Motor neuron (in vitro differentiated cells): ENCODE measurements at places on chromosomes 4 and X. TPM values are rescaled to one million over a fixed set of nuclear protein-coding genes. Genes with fewer than 3 reads are reported as not detected.

CCKAR gene
- 0.13 and 0.41 TPM in 2 replicates for total RNA-seq

GRIA3 gene
- 6.8 and 10.0 TPM in 2 replicates for total RNA-seq

COL4A5 gene
- 5.7 and 8.2 TPM in 2 replicates for total RNA-seq

ADAMTS3 gene
- 89.8 and 90.7 TPM in 2 replicates for total RNA-seq

RIPPLY1 gene
- total RNA-seq: 0.33 TPM in 1 of 2 replicates, not detected in the other

AADAT gene
- 9.8 and 14.7 TPM in 2 replicates for total RNA-seq

ZNF732 gene
- 0.27 and 0.33 TPM in 2 replicates for total RNA-seq

DNA sequence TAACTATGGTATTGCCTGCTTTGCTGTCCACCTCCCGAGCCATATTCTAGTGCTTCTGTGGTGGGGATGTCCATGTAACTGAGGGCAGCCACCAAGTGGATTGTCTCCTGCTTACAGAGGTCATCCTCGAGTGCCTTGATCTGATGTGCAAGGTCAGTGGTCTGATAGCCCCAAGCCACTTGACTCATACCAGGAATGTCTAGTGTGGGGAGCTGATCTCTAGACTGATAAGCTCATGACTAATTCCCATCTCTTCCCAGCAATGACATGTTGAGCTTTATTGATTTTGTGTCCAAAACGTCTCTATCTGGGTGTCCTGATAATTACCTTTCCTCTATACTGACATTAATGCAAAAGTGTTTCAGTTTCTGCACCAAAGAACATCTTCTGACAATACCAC is 168.4 kb upstream of the WDR1 start:
- ATAC-seq: no peak

- no peak for ATAC-seq
Observed at GRCh38 chr4:106953036-106953705, 82.9 kb downstream of the DKK2 start.

DNA sequence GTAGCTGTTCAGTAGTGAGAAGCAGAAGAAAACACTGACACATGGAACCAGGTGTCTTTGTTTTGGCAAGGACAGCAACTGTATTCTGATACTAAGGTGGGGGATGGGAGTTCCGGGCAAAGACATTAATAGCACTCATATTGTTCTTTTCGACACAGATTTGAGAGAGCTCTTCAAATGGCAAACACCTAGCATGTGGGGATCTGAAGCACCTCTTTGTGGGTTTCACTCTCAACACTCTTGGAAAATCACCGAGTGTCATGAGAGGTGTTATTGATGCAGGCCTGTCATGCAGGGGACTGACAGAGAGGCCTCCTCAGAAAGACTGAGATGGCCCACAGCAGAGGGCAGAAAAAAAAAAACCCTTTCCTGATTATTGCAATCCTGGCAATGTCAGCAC is 228.4 kb upstream of the VCX start:
- ATAC-seq: no peak

DNA sequence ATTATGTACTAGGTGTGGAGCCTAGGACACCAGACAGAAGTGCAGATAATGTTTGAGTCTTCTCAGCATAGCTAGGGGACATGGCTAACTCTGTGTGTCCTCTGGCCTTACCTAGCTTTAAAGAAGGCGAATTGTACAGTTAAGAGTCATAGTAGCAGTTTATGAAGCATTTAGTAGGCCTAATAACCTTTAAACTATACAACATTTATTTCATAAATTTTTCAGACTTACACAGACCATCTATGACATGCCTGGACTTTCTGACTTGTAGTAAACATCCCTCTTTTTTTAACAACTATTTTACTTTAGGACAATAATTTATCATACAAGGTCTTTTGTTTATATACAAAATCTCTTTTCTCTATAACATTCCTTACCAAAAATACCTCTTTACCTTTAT is 37.4 kb downstream of the ETNPPL start:
- ATAC-seq: no peak

DNA sequence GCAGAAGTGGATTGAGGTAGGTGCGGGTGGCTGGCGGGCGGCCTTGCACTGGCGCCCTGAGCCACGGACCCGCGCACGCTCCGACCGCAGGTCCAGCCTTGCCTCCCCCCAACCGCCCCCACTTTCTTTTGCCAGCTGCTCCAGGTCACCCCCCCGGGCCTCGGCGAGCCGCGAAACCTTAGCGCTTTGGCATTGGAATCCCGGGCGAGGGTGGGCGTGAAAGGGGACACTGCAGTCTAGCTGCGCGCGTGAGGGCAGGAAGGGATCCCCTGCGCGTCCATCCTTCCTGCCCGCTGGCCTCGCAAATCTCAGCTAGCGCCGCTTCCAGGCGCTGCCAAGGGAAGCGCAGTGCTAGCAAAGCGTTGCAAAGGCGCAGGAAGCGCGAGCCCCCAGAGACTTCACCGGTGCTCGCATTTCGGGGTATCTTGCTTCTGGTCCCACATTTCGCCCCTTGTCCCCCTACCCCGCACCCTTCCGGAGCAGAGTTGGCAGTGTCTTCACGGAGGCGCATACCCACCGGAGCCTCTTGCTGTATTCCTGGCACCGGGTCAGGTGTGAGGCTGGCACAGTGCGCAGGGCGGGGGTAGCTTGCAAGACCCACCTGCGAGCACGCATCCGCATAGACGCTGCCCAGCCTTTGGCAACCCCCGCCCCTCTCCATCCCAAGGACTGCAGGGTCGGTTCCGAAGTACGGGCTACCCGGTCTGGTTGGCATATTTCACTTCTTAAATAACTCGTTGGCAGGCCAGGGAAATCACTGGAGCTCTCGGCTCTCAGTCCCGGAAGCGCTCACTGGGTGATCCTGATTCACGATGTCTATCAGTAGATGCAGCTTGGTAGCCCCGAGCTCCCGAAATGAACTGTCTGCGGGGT is 104.4 kb downstream of the UCHL1 start:
- ATAC-seq: peak; percentile 47

GRCh38 chrX:137195991-137196390 is 162.2 kb upstream of the GPR101 start:
- no peak for ATAC-seq

DNA sequence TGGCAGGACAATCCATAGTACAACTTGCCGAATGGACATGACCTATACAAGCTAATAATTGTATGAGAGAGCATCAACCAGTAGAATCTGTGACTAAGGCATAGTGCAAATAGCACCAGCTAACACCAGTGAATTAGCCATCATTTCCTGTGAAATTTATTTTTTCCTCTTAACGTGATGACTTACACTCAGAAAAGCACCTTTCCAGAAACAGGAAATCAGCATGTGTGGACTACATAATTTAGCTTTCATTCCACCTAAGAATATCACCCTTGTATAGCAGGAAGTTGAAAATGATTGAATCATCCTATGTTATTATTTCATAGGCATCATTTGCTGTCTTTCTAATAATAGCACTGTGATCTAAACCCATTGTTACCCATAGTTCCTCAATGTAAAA is 1393.4 kb upstream of the PCDH7 start:
- ATAC-seq: no peak

- no peak for ATAC-seq
Observed at GRCh38 chr4:30815685-30816084, 95.5 kb downstream of the PCDH7 start.

DNA sequence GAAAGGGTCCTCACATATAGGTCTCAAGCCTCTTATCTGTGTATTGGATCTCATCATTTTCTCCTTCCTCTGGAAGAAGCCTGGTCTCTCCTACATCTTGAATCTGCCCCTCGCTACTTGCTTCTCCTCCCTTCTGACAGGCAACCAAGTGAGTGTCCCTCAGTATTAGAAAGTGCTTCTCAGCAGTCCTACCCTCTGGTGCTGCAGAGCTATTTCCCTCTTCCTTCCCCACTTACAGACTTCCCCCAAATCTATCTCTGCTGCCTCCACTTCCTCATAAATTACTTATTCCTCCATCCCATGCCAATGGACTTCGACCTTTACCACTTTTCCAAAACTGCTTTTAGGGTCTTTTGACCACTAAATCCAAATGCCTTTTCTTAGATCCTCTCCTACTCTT is 129.1 kb upstream of the NAP1L5 start:
- no peak for ATAC-seq

DNA sequence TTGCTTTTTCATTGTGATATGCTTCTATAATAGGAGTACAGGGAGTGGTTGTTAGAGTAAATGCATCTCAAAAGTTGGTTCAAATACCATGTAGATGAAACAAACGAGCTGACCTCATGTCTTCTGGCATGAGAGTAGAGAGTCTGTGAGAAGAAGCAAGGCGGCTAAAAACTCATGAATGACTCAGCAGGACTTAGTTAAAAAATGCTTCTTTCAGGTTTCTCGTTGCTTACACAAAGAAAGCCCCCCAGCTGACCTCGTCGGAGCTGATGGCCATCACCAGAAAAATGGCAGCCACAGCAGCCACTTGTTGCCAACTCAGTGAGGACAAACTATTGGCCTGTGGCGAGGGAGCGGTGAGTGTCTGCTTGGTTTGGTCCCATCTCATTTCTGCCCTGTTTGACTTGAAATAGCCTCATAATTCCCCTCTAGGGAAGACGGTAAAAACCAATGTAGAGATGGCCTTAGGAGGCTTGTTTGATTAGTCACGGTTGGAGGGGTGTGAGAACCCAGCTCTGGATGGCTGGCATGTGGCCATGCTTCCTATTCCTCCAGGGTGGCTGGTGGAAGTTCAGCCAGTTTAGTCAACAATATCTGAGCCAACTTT is 14.5 kb downstream of the AFP start:
- peak; percentile 40 for ATAC-seq

GRCh38 chr4:18180122-18180521 is 158.6 kb upstream of the LCORL start:
- no peak for ATAC-seq

GRCh38 chr4:151911970-151912369 is 151.2 kb upstream of the GATB start:
- ATAC-seq: no peak

GRCh38 chrX:72685018-72685417 is 29.1 kb downstream of the PHKA1 start:
- ATAC-seq: no peak

GRCh38 chr4:48042979-48043461 is 26.4 kb downstream of the NIPAL1 start:
- ATAC-seq: no peak

- ATAC-seq: no peak
Observed at GRCh38 chr4:26459756-26460530, 30.3 kb downstream of the CCKAR start.
